KG1 (cell line): ENCODE measurements at places on chromosomes 16 and 17.

DNA sequence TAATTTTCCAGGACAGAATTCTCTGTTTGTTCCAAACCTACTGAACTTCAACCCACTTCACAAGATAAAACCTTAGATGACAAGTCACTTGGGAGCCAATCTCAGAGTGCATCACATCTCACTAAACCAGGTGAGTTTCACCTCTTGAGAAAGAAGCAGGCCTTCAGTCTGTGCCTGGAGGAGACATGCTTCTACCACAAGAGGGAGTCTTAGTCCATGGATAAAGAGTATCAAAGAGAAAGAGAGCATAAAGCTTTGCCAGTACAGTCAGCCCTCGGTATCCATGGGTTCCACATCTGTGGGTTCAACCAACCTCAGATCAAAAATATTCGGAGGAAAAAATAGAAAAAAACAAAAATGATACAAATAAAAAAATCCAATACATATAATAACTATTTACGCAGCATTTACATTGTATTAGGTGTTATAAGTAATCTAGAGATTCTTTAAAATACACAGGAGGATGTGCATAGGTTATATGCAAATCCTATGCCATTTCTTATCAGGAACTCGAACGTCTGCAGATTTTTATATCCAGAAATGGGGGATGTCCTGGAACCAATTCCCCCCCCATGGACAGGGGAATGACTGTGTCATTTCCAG lies 37.7 kb downstream of the DUSP14 start:
- DNase-seq: no peak

- DNase-seq: no peak
Measured at GRCh38 chr17:38691154-38691553, 13.9 kb upstream of the MLLT6 start.

- no peak for DNase-seq
Measured at GRCh38 chr16:31745900-31746299, 127.7 kb upstream of the ZNF267 start.

DNA sequence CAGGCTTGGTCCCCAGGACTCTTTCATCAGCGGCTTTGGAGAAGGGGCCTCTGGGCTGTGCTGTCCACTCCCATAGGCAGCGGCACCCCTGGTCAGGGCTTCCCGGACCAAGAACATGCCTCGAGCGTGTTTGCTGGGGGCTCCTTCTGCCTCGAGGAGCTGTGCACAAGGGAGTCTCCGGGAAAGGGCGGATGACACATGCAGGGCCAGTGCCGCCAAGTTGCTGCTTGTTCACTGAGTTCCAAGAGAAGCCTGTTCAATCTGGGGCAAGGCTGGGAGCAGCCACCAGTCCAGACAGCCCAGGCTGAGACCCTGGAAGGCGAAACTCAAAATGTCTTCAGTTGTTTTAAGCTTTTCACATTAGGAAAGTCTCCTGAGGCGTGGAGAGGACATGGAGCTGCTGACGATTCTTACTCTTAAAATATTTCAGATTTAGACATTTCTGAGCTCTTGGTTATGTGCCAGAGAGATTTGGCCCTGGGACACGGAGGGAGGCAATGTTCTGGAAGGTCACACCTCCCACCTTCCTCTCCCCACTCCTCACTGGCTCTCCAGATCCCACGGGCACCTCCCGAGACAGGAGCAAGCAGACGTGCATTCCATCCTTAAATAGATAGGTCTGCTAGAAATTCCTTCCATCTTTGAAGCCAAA lies 84.5 kb upstream of the ZNF469 start:
- no peak for DNase-seq

- no peak for DNase-seq
Measured at GRCh38 chr17:13568582-13569397, 32.9 kb downstream of the HS3ST3A1 start.

- DNase-seq: peak; percentile 38
Measured at GRCh38 chr17:49968405-49969133, 421 bp upstream of the DLX4 start.

DNA sequence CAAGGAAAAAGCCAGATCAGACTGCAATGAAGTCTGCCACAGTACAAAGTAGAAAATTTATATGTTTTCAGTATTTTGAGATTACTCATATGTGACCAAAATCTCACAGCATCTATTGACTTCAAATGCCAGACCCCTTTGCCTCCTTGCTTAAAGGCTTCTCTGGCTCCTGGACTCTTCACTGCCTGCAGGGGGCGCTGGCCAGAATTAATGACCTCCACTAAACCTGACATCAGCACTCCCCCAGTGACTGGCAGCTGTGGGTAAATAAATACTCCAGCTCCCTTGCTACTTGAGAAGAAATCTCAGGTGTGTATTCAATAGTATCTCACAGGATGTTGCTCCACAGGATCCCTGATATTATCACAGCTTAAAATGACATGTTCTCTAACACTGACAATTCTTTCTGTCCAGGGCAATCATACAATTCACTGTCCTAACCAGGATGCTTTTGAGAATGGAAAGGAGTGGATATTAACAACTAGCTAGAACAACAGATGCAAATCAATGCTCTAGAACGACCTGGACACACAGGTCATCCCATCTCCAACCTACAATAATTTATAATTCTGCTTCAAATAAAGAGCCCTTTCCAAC lies 4.0 kb downstream of the BECN1 start:
- DNase-seq: peak; percentile 31

DNA sequence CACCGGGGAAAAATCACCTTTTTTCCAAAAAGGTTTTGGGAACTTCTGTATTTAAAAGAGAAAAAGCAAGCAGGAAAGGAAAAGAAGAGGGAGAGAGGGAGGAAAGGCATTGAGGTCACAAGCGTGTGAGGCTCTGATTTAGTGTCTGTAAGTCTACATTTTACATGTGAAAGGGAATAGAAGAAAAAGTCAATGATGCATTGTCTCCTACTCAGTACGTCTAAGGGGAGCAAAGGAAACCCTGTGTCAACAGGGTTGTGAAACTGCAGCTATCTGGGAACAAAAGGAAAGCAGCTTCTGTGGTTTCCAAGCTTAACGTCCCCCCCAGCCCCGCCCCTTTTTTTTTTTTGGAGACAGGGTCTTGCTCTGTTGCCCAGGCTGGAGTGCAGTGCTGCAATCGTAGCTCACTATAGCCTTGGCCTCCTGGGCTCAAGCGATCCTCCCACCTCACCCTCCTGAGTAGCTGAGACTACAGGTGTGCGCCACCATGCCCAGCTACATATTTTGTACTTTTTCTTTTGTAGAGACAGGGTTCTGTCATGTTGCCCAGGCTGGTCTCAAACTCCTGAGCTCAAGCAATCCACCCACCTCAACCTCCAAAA lies 1.8 kb upstream of the CDC42EP4 start:
- no peak for DNase-seq

DNA sequence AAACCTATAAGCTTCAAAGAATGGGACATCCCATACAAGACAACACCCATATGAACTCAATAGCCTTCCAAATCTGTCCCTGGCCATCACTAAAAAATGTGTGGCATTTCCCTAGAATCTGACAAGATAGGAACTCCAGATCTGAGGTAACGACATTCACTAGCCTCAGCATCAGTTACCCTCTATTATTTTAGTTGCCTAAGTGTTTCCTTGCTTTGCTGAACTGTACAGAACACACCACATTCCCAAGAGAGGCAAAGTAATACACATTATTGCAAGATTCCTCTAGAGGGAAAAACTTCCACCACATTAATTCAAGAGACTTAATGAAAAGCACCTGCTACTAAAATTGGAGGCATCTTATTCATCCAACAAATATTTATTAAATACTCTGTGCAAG lies 5.0 kb downstream of the LSM12 start:
- no peak for DNase-seq

DNA sequence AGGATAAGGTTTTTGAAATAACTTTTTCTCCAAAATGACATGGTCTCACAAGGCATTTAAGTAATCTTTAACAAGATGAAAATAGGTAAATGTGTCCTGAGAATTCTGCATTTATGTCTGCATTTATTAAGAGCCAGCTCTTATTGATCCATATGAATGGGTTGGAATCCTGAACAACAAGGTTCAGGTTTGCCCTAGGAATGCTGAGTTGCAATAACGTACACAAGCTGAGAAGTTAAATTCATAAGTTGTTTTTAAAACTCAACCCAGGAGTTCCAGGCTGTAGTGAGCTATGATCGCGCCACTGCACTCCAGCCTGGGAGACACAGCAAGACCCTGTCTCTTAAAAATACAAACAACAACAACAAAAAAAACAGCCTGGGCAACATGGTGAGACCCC lies 28.1 kb downstream of the GLG1 start:
- no peak for DNase-seq

DNA sequence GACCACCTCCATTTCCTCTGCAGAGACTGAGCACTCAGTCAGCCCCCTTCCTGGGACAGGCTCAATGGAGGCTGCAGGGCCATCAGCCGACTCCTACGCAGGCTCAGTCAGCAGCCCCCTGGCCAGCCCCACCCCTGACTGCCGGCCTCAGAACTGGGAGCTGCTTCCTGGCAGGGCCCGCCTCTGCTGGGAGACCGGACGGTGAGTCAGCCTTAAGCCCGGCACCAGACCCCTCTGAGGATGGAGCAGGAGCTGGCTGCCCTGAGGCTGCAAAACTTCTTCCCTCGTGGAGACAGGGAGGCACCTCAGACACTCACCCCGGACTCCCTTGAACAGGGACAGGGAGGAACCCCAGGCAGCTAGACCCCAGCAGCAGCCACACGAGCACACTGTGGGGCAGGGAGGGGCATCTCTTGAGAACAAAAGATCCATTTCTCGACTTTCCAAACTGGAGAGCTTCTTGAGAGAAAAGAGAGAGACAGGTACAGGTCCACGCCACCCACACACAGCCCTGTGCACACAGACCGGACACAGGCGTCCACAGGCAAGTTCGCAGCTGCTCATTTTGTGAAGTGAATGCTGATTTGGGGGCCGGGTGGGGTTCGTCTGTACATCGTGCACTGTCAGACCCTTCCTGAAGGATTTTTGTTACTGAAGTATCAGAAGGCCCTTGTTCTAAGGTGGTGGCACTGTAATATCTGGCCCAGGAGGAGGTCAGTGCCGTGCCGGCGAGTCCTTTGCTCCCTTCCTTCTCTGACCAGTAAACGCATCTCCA lies 1.3 kb upstream of the TUBB3 start:
- no peak for DNase-seq

DNA sequence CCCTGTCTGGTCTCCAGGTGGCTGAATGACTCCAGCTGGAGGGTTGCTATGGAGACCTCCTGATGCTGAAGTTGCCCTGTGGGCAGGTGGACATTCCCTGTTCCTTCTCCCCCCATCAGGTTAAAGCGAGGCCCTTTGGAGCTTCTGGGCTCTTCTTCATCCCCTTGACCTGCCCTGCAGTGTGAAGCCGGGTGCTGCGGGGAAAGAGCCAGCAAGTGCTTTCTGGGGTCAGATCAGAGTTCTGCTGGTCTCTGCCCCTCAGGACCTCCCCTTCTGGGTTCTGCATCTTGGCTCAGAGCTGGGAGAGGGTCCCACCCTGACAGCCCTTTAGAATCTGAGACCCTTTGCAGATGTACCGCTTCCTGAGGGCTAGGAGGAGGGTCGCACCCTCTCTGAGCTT lies 25.1 kb downstream of the NKD1 start:
- DNase-seq: no peak

DNA sequence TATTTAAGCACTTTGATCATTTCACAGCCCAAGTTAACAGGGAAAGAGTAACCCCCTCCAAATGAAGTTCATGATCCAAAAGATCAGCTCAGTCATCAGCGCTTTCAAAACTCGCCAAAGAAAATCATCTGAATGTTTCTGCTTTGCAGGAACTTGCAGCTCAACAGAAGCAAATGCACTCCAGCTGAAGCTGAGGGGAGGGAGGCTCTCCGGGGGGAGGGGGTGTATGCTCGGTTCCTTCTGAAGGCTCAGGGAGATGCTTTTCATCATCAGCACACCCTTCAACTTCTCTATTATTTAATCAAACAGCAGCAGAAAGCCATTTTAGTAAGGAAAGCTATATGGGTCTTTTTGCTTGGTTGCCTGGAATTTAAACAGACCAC lies 24.4 kb upstream of the ERN1 start:
- no peak for DNase-seq

- no peak for DNase-seq
Measured at GRCh38 chr16:73058616-73059409, 10.9 kb upstream of the ZFHX3 start.

- no peak for DNase-seq
Measured at GRCh38 chr17:42537826-42538451, 1.9 kb downstream of the NAGLU start.

DNA sequence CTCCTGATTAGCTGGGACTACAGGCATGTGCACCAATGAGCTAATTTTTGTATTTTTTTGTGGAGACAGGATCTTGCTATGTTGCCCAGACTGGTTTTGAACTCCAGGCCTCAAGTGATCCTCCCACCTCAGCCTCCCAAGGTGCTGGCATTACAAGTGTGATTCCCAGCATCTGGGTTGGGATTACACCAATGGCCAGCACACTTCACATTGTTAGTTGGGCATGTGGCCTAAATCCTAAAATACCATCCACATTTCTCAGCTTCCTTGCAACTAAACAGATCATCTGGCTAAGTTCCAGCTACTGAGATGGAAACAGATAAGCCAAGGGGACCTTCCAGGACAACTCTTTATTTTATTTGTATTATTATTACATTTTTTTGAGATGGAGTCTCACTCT lies 9.9 kb downstream of the RABEP2 start:
- no peak for DNase-seq

DNA sequence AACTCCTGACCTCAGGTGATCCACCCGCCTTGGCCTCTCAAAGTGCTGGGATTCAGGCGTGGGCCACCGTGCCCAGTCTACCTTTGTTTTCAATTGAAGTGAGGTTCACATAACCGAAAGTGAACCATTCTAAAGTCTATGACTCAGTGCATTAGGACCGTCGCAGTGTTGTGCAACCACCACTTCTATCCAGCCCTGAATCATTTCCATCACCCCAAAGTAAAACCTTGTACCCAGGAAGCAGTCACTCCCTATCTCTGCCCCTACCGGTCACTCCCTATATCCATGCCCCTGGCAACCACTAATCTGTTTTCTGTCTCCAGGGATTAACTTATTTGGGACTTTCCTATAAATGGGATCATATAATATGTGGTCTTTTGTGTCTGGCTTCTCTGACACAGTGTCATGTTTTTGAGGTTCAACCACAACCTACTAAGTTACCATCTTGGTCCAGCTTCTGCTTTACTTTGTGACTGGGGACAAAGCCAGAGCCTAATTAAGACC lies 28.3 kb upstream of the CDC42EP4 start:
- DNase-seq: no peak

GRCh38 chr17:64412944-64413381 lies 22.3 kb upstream of the PECAM1 start:
- no peak for DNase-seq

- DNase-seq: no peak
Measured at GRCh38 chr16:85093705-85094104, 18.6 kb downstream of the CIBAR2 start.

DNA sequence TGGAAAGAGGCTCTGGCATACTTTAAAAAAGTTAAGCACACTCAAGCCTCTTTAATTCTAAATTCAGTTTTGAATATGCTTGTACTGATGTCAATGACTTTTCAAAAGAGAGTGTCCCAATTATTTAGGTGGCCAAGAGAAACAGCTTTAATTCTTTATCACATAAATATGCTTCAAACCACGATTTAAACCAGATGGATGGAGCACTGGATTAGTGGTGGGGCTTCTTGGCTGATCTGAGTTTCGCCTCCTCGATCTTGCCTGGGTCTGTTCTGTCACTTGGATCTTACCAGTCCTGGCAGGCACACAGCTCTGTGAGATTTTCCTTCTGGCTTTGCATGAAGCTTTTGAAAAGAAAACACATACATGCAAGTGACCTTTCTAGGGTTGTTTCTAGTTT lies 467.8 kb downstream of the MAF start:
- no peak for DNase-seq

- DNase-seq: no peak
Measured at GRCh38 chr17:31397256-31397939, 5.9 kb downstream of the RAB11FIP4 start.
